ENCODE measurements at places on chromosomes 11 and 22.

DNA sequence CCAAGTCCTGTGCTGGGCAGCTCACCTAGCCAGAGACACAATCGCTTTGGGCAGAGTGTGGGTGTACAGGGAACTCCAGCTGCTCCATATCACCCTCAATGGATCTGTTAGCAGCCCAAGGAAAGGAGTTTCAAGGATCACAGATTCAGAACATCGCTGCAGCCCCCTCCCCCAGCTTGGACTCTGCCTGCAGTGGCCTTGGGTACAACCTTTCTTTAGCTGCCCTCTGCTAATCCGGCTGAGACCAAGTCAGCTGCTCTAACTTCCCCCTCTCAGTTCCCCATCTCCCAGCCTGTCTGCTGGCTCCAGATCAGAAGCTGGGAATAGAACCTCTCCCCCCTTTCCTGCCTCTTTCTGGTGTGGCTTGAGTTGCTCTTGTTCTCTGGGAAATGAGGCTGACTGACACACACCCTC lies 1.3 kb downstream of the TMEM86A start:
- H3K27ac ChIP-seq = no peak overlapping the region
- H3K36me3 ChIP-seq = no peaks in the 10 kb centered on the region
- peaks cover 7% of the 10 kb centered on the region for H3K4me1 ChIP-seq
- DNase-seq = no peak

GRCh38 chr11:35009944-35010342 lies 93.5 kb downstream of the PDHX start:
- H3K4me3 ChIP-seq = no peak overlapping the region
- no peak overlapping the region for H3K27ac ChIP-seq
- DNase-seq = no peak
- no peaks in the 10 kb centered on the region for H3K27me3 ChIP-seq

DNA sequence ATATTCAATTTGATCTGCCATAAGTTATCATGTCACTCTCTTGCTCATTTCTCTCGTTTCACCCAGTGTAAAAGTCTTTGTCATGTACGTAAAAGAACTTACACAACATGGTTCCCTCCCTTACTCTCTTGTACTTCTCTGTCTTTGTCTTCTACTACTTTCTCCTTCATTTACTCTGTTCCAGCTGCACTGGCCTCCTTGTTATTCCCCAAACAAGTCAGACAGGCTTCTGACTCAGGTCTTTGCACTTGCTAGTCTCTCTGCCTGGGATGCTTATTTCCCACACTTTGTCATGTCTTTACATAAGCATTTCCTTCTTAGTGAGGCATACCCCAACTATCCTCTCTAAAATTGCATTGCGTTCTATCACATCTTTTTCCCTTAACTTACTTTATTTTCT lies 117.3 kb downstream of the CYP2R1 start:
- no peaks in the 10 kb centered on the region for H3K4me1 ChIP-seq
- no peaks in the 10 kb centered on the region for H3K27me3 ChIP-seq
- no peak overlapping the region for H3K4me3 ChIP-seq
- DNase-seq = no peak

GRCh38 chr11:9700105-9700801 lies 36.4 kb downstream of the SWAP70 start:
- peaks cover 9% of the 10 kb centered on the region for H3K36me3 ChIP-seq
- DNase-seq = no peak
- no peaks in the 10 kb centered on the region for H3K4me1 ChIP-seq
- no peaks in the 10 kb centered on the region for H3K27me3 ChIP-seq
- H3K4me3 ChIP-seq = no peak overlapping the region

- no peaks in the 10 kb centered on the region for H3K36me3 ChIP-seq
- H3K27me3 ChIP-seq = no peaks in the 10 kb centered on the region
- H3K27ac ChIP-seq = no peak overlapping the region
- H3K4me3 ChIP-seq = no peak overlapping the region
- no peak for DNase-seq
- H3K4me1 ChIP-seq = no peaks in the 10 kb centered on the region
Observed at GRCh38 chr11:5643585-5643984, 18.8 kb downstream of the TRIM34 start.

DNA sequence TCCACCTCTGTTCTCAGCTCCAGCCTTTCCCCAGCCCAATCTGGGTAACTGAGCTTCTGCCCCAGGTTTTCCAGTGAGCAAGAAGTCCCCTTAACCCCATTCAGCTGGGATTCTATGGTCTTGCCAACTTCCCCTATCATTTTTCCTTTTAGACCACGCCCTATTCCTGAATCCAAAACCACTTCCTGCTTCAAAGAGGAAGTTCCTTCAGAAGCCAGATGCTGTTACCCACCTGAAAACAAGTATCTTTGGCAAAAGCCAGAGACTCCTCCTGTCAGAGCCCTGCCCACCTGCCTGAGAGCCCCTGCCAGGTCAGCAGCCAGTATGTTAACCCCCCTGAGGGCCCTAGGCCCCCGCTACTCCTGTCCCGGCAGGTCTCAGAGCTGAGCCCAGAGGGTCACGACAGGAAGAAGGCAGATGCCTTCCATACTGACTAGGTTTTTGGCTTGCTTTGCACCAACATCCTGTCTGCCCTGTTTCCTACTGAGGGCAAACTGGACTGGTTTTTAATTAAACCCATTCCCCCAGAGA lies 20.3 kb upstream of the MICAL2 start:
- peak overlapping the region; percentile 57 for H3K27ac ChIP-seq
- no peak for DNase-seq
- peaks cover 33% of the 10 kb centered on the region for H3K4me1 ChIP-seq
- no peaks in the 10 kb centered on the region for H3K36me3 ChIP-seq

DNA sequence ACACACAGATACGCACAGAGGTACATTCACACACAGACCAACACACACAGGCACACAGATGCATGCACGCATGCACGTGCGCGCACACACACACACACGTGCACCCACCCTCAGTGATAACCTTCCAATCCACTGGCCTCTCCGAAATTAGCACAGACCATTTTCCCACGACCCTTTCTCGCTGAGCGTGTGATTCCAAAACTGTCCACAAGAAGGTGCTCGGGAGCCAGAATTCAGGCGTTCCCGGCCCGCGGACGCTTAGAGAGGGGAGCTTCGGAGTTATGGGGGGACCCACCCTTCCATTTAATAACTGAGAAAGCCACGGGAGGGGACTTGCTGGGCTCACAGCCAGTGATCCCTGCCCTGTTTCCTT lies 33.8 kb upstream of the SLC35C1 start:
- H3K4me1 ChIP-seq = peaks cover 3% of the 10 kb centered on the region
- peak; percentile 41 for DNase-seq
- H3K36me3 ChIP-seq = no peaks in the 10 kb centered on the region
- no peaks in the 10 kb centered on the region for H3K27me3 ChIP-seq
- H3K4me3 ChIP-seq = peak overlapping the region; percentile 38

DNA sequence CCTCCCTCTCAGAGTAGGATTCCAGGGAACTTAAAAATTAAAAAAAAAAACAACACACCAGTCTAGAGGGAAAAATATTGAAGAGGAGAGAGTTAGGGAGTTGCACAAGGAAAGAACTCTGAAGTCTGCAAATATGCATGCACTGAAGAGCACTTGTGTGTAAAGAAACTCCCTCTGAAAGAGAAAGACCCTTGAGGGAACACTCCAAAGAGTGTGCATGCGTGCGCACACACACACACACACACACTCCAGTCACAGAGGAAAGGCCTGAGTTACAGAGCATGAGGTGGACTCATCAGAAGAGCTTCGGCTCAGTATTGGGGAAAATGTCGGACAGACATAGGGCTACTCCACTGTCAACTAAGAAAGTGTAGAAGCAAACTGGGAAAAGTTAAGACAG lies 30.1 kb downstream of the GGTLC2 start:
- H3K36me3 ChIP-seq = no peaks in the 10 kb centered on the region
- no peaks in the 10 kb centered on the region for H3K4me1 ChIP-seq
- DNase-seq = no peak
- H3K27ac ChIP-seq = no peak overlapping the region

- no peaks in the 10 kb centered on the region for H3K27me3 ChIP-seq
- no peak overlapping the region for H3K27ac ChIP-seq
- no peak overlapping the region for H3K4me3 ChIP-seq
- DNase-seq = peak; percentile 78
Observed at GRCh38 chr11:64000026-64000739, 13.9 kb downstream of the OTUB1 start.

GRCh38 chr22:40748388-40749355 lies 69.4 kb downstream of the MCHR1 start:
- no peaks in the 10 kb centered on the region for H3K27me3 ChIP-seq
- H3K4me3 ChIP-seq = no peak overlapping the region
- H3K27ac ChIP-seq = peak overlapping the region; percentile 31
- H3K36me3 ChIP-seq = no peaks in the 10 kb centered on the region
- DNase-seq = peak; percentile 94

DNA sequence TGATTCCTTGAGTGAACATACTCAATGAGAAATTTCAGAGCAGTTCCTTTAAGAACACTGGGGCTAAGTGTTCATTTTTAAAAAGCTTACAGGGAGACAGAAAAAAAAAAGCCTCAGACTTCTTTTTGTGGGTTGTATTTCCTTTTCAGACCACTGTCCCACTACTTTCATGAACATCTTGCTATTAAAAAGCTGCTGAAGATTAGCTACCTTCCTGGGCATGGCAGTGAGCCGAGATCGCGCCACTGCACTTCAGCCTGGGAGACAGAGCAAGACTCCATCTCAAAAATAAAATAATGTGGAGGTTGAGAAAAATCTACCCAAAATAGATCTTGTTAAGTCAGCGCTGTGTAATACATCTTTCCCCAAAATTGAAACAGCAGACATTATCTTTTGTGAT lies 10.8 kb downstream of the TRAF6 start:
- no peaks in the 10 kb centered on the region for H3K27me3 ChIP-seq
- H3K4me1 ChIP-seq = peaks cover 5% of the 10 kb centered on the region
- DNase-seq = no peak
- H3K4me3 ChIP-seq = no peak overlapping the region
- peaks cover 12% of the 10 kb centered on the region for H3K36me3 ChIP-seq
- H3K27ac ChIP-seq = no peak overlapping the region

DNA sequence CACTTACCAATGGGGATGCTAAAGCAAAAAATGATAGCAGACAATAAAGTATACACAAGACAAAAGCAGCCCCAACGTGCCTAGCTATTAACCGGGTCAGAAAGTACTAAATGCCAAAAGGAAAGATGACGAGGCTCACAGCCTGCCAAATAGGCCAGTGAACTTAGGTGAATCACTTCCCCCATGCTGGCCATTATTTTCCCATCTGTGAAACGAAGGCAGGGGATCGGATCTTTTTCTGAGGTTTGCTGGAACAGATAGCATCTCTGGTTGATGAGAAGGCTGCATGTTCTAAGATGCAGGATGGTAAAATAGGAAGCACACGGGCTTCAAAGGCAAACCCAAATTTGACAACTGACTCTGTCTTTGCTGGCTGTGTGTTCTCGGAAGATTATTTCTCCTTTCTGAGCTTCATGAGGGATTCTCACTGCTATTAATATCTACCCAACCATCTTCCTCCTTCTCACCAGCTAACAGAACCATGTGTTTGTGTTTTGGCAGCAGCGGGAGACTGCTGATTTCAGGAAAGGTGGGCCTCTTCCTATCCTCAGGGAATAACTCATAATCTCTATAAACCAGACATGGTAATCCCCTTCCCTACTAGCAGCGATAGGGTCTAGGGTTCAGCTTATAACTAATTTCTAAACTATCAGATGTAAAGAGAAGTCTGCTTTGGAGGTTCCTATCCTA lies 390.7 kb downstream of the LARGE1 start:
- H3K36me3 ChIP-seq = no peaks in the 10 kb centered on the region
- H3K27ac ChIP-seq = no peak overlapping the region
- DNase-seq = no peak
- H3K4me1 ChIP-seq = no peaks in the 10 kb centered on the region

DNA sequence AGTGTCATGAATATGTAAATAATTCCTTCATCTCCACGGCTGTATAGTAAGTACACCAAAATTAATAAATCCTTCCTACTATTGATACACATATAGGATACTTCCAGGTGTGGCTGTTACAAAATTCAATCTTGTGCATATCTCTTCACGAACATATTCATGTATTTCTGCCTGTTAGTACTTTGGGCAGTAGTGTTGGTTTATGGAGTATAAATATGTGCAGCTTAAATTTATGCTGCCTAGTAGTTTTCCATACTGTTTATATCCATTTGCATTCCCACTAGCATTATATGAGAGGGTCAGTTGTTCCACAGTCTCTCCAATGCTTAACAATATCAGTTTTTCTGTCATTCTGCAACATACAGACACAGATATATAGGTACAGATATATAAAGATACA lies 3.9 kb upstream of the OR5M8 start:
- no peak overlapping the region for H3K27ac ChIP-seq
- no peaks in the 10 kb centered on the region for H3K27me3 ChIP-seq
- DNase-seq = no peak
- no peaks in the 10 kb centered on the region for H3K36me3 ChIP-seq

GRCh38 chr11:2591805-2592204 lies 108.0 kb downstream of the KCNQ1OT1 start:
- H3K27me3 ChIP-seq = no peaks in the 10 kb centered on the region
- no peak overlapping the region for H3K27ac ChIP-seq
- H3K4me1 ChIP-seq = no peaks in the 10 kb centered on the region
- H3K4me3 ChIP-seq = no peak overlapping the region

GRCh38 chr11:107180236-107180635 lies 162.0 kb upstream of the GUCY1A2 start:
- no peaks in the 10 kb centered on the region for H3K36me3 ChIP-seq

- no peaks in the 10 kb centered on the region for H3K36me3 ChIP-seq
- DNase-seq = peak; percentile 89
- H3K27me3 ChIP-seq = no peaks in the 10 kb centered on the region
- no peak overlapping the region for H3K27ac ChIP-seq
- no peak overlapping the region for H3K4me3 ChIP-seq
- H3K4me1 ChIP-seq = no peaks in the 10 kb centered on the region
Observed at GRCh38 chr11:133927690-133928627, 28.8 kb downstream of the IGSF9B start.

DNA sequence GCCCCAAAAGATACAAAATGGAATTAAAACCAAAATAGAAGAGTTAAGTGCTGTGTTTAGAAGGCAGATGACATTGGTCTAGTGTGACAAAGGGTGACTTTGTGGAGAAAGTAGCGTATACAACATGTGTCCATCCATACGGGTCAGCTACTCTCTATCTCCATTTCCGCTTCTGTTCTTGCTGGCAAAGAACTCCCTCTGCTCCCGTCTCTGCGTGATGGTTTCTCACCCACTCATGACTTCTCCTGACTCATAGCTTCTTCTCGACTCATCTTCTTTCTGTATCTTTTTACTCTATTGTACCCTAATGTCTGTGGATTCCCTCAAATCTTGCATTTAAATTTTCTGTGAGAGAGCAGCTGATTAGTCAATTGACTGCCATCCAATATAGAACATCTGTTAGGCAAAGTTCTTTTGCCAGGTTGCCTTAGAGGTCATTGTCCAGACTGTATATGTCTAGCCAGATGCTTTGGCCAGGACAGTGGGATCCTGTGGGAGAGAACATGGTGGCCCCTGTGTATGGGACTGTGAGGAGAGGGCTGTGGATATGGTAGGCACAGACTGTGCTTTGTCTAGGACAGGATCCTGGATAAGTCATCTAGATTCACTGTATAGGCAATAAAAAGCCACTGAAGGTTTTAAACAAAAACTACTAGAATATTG lies 28.4 kb downstream of the MMP13 start:
- H3K4me1 ChIP-seq = no peaks in the 10 kb centered on the region
- no peak overlapping the region for H3K4me3 ChIP-seq
- H3K27ac ChIP-seq = no peak overlapping the region
- H3K27me3 ChIP-seq = no peaks in the 10 kb centered on the region
- no peaks in the 10 kb centered on the region for H3K36me3 ChIP-seq
